NCI-H146 (cell line): ENCODE measurements at places on chromosomes 6 and 20.

- no peak for DNase-seq
Measured at GRCh38 chr6:2798586-2799134, 33.5 kb downstream of the WRNIP1 start.

GRCh38 chr20:48706710-48707365 lies 121.0 kb downstream of the PREX1 start:
- no peak for DNase-seq

- no peak for DNase-seq
Measured at GRCh38 chr20:58128635-58129625, 99.5 kb downstream of the ANKRD60 start.

- DNase-seq, result no peak
Measured at GRCh38 chr6:136693090-136693489, 99.2 kb downstream of the MAP3K5 start.

GRCh38 chr6:13838616-13839015 lies 24.3 kb upstream of the MCUR1 start:
- DNase-seq, result no peak

DNA sequence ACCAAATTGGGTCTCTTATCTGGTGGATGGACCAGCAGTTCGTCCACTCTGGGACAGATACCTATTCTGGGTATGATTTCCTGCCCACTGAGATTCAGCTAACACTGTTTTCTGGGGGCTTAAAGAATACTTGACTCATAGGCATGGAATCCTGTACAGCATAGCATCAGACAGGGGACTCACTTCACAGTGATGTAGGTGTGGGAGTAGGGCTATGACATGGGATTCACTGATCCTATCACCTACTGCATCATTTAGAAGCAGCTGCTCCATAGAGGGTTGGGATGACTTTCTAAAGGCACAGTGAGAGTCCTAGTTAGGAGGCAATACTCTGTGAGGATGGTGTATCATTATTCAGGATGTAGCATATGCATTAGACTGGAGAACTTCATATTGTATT lies 74.5 kb upstream of the AHI1 start:
- no peak for DNase-seq

DNA sequence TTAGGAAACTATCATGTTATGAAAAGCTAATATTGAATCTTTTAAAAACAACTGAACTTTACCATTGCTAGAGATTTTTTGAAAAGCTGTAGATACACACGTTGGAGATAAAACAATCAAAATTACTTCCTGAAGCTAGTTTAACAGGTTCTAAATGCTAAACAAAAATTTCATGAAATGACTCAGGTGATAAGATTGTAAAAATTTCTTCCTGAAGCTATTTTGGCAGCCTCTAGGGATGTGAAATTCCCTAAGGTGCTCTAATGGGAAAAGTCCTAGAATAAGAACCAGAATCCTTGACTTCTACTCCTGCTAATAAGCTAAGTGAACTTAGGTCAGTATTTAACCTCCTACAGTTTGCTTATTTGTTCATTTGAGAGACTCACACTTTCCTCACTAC lies 8.5 kb downstream of the GCM2 start:
- DNase-seq, result no peak

DNA sequence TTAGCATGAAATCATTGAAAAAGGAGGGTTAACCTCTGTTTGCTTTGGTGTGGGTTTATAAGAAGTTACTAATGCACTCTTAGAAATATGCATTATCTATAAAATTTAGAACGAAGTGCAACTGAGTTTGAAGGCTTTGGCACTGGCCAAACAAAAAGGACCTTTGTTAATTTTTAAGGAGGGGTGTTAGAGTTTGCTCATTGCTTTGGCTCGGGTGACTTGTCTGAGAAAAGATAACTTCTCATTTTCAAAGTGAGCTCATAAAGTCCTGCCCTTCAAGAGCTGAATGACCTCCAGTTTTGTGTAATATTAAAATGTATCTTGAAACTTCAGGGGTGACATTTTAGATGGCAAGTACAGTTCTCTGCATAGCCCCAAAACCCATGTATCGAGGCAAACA lies 25.9 kb downstream of the NEDD9 start:
- no peak for DNase-seq

DNA sequence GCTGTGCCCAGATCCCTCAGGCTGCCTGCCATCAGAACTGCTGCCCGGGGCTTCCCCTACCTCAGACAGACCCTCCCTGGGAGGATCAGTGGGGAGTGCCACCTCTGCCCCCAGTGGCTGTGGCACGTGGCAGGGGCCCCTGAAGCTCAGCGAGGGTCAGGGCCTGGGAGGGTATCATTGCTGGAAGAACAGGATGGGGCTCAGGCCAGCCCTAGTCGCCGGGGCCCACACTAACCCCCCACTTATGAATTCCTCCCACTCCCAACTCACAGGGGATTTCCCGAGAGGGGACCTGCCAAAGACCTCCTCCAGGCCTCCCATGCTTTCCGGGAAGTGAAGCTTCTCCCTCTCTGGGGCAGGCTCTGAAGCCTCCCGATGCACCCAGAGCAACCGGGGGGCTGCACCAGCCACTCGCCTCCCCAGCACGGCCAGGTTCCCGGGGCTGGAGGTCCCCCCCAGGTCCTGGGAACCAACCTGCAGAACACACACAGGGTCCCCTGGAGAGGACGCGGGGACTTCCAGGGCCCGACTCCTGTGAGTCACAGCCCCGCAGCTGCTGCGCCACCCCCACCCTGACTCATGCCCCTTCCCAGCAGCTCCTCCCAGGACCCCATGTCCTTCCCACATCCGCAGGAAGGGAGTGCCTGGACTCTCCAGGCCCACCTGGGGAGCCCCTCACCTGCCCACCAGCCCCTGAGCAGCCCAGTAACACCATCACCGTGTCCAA lies 2.5 kb downstream of the TNFRSF6B start:
- DNase-seq, result no peak

DNA sequence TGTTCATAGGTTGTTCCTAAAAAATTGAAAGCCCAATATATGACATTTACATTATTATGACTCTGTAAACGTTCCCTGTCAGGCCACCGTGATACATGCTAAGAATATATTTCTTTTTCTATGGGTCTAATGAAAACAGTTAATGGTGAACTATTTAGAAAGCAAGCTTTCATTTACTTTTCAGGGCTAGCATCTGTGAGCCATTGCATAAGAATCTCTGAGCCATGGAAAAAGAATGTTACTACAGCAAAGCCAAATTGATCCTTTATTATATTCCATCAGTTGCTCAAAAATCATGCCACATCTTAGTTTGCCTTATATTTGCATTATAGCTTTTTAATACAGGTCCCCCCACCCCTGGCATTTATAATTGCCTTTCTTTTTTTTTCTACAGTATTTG lies 275.5 kb downstream of the ZFAND3 start:
- no peak for DNase-seq

DNA sequence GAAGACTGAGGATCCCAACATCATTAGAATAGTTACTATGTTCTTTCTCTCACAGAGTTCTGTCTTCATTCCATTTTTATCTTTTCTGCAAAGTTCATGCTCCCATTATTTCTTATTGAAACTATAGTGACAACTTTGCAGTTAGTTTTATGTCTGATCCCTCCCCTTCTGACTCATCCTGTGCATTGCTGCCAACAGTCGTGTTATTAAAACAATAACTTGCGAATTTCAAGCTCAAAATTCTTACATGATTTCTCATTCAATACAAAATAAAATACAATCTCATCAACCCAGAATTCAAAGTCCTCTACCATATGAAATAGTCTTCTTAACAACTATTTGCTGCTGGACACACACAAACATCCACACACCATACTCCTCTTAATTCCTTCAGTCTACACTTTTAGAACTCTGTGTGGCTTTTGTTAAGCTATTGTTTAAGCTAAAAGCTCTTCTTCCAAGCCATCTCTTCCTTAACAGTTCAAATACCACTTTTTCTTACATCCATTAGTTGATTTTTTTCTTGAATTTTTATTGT lies 261.4 kb upstream of the IRAK1BP1 start:
- no peak for DNase-seq

DNA sequence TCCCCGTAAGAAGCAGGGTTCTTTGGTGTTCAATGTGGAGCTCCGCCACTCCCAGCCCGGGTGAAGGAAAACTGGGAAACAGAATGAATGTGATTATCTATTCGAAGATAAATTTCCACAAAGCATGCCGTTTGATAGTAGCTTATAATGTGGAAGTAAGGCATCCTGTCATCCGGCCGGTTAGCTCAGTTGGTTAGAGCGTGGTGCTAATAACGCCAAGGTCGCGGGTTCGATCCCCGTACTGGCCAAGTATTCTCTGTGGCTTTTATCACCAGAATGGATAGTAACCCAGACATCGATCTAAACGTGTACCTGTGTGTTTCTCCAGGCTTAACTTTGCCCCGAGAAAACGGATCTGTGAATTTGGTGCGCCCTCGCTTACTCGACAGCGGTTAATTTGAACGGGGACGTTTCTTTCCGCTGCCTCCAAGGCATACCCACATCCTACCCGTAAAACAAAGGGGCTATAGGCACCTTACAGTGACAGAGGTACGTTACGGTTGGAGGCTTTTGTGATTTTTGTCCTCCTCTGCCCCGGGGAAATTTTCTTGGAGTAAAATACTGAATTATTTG lies 215.2 kb upstream of the ZNF184 start:
- peak; percentile 93 for DNase-seq

- DNase-seq, result peak; percentile 58
Measured at GRCh38 chr6:1821513-1822183, 211.9 kb downstream of the FOXC1 start.

DNA sequence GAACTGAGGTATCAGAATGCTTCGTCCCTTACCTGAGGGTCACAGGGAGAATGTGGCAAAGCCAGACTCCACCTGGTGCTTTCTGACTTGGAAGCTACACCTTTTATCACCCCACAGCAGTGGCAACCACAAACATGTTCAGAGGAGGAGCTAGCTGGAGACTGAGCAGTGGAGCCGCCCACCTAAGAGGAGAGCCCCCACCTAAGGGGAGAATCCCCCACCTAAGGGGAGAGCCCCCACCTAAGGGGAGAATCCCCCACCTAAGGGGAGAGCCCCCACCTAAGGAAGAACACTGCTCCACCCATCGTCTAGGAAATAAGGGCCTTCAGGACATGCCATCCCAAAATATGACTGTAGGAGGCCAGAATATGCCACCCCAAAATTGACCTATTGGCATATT lies 4.0 kb downstream of the SLC52A3 start:
- DNase-seq, result no peak

GRCh38 chr6:14517516-14518105 lies 400.0 kb downstream of the CD83 start:
- no peak for DNase-seq

- peak; percentile 93 for DNase-seq
Measured at GRCh38 chr20:31822421-31823330, 3.5 kb downstream of the MYLK2 start.

GRCh38 chr6:136739071-136739470 lies 53.2 kb downstream of the MAP3K5 start:
- no peak for DNase-seq

DNA sequence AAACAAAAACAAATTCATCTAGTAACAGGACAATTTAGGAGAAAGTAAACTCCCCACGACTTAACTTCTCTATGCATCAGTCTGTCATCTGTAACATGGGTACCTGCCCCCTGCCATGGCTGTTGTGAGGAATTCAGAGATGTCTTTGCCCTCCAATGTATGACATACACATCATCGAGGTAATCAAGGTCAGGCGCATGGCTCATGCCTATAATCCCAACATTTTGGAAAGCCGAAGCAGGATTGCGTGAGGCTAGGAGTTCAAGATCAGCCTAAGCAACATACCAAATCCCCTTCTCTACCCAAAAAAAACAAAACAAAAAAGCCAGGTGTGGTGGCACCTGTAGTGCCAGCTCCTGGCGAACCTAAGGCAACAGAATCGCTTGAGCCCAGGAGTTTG lies 9.0 kb downstream of the EEF1A1 start:
- DNase-seq, result no peak

GRCh38 chr6:50135968-50136367 lies 86.2 kb upstream of the DEFB112 start:
- no peak for DNase-seq

- DNase-seq, result no peak
Measured at GRCh38 chr20:48007351-48007750, 222.1 kb upstream of the SULF2 start.

DNA sequence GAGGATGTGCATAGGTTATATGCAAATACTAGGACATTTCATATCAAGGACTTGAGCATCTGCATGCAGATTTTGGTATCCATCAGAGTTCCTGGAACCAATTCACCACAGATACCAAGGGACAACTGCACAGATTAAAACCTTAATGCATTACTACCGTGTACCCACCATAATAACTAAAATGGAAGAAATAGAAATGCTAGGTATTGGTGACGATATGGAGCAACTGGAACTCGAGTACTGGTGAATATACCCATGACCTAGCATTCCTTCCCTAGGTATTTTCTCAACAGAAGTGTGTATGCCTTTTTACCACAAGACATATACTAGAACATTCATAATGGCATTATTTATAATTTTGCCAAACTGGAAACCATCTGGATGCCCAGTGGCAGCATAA lies 18.5 kb downstream of the KCNS1 start:
- no peak for DNase-seq

DNA sequence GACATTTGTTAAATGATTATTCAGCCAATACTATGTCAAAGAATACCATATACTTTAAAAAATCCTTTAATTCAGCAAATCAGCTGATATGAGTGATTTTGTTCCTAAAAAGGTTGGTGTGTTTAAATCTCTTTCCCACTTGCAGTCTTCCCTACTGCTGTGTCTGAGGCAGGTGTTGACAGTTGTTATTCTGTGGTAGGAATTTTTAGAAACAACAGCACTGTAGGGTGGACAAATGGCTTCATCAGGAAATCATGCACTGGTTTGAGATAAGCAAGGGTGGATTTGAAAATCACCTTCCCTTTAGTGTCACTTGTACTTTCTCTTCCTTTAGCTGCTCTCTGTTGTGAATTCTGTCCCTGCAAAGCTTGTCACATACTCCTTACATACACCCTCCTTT lies 213.7 kb upstream of the SGK1 start:
- peak; percentile 41 for DNase-seq
